ENCODE measurements at places on chromosomes 3 and 15. TPM values are rescaled to one million over a fixed set of nuclear protein-coding genes. Genes with fewer than 3 reads are reported as not detected.

Gene CDCP1
- total RNA-seq, result 0.11 TPM

Gene CACNA2D2
- under 0.01 TPM for total RNA-seq

Gene GOLGA8S
- under 0.01 TPM for total RNA-seq

Gene GUCA1C
- not detected for total RNA-seq

Gene SLC25A38
- total RNA-seq, result 15.1 TPM

Gene CDHR4
- total RNA-seq, result not detected

Gene ITPKA
- total RNA-seq, result 0.11 TPM

Gene GALNT15
- total RNA-seq, result 82.4 TPM

Gene SLC28A1
- not detected for total RNA-seq

Gene GOLGA8N
- 0.87 TPM for total RNA-seq

Gene GRM2
- 0.09 TPM for total RNA-seq

Gene WNT5A
- total RNA-seq, result 4.2 TPM

Gene LRRC31
- total RNA-seq, result not detected

Gene GAP43
- not detected for total RNA-seq

Gene TUSC7
- not detected for total RNA-seq

Gene LINGO1
- 0.09 TPM for total RNA-seq

Gene LRRK1
- 7.5 TPM for total RNA-seq

Gene DENND4A
- 20.2 TPM for total RNA-seq

Gene PDZRN3
- total RNA-seq, result 0.11 TPM

Gene NEK10
- 0.65 TPM for total RNA-seq

Gene PCLAF
- 28.6 TPM for total RNA-seq

Gene ABTB1
- 14.0 TPM for total RNA-seq

Gene RTP4
- total RNA-seq, result 2.1 TPM

Gene ACOX2
- 1.3 TPM for total RNA-seq

Gene TRH
- not detected for total RNA-seq

Gene SLC49A4
- total RNA-seq, result 10.0 TPM

Gene P3H2
- total RNA-seq, result 15.8 TPM

Gene GPR149
- total RNA-seq, result not detected

Gene COMMD4
- 86.0 TPM for total RNA-seq

Gene CPN2
- not detected for total RNA-seq

Gene THRB
- total RNA-seq, result under 0.01 TPM

Gene MESP2
- not detected for total RNA-seq

Gene CLRN1
- not detected for total RNA-seq

Gene IQCF5
- total RNA-seq, result not detected

Gene PEX11A
- total RNA-seq, result 6.5 TPM

Gene CEMIP
- 0.17 TPM for total RNA-seq

Gene POPDC2
- total RNA-seq, result 0.17 TPM

Gene SMCO1
- total RNA-seq, result not detected

Gene KBTBD13
- not detected for total RNA-seq

Gene HDC
- not detected for total RNA-seq

Gene SYNPR
- total RNA-seq, result not detected

Gene CAMK1
- total RNA-seq, result 27.6 TPM

Gene XRN1
- total RNA-seq, result 46.4 TPM

Gene RYR3
- total RNA-seq, result not detected

Gene DPPA2
- total RNA-seq, result not detected

Gene TRANK1
- 6.1 TPM for total RNA-seq

Gene RARRES1
- total RNA-seq, result 0.98 TPM

Gene HYAL3
- 19.0 TPM for total RNA-seq

Gene GOLGA8G
- not detected for total RNA-seq

Gene MINAR1
- 0.77 TPM for total RNA-seq

Gene ALS2CL
- total RNA-seq, result 4.0 TPM
